Stimulated activated CD8-positive, alpha-beta memory T cell treated with anti-CD3 and anti-CD28 coated beads, Interleukin-7, amount 100 ng/mL, for 1 hour (primary cell): ENCODE measurements at places on chromosomes 1 and 21.

DNA sequence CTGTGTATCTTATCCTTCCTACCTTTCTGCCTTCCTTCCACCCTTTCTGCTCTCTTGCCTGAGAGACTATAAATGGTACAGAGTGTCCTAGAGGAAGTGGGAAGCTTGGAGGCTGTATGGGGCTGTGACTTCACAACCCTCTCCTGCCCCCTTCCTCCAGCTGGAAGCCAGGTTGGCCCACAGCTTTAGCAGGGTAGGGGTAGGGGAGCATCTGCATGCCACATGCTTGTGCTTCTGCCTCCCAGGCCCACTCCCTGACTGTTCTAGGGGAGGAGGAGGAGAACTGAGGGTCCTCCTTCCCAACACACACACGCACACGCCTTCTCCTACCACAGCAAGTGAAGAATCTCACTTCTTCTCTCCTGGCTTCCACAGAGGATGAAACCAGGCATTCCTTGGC, 3.9 kb upstream of the SLC27A3 start:
- no peak for DNase-seq

GRCh38 chr1:2539312-2539907, 9.3 kb upstream of the HES5 start:
- DNase-seq: no peak

GRCh38 chr1:55018395-55018794, 19.7 kb downstream of the BSND start:
- no peak for DNase-seq

- DNase-seq: no peak
These were observed 87.9 kb downstream of the PLPP3 start for GRCh38 chr1:56491441-56491840.

GRCh38 chr21:39738566-39738965, 6.4 kb upstream of the IGSF5 start:
- DNase-seq: no peak

DNA sequence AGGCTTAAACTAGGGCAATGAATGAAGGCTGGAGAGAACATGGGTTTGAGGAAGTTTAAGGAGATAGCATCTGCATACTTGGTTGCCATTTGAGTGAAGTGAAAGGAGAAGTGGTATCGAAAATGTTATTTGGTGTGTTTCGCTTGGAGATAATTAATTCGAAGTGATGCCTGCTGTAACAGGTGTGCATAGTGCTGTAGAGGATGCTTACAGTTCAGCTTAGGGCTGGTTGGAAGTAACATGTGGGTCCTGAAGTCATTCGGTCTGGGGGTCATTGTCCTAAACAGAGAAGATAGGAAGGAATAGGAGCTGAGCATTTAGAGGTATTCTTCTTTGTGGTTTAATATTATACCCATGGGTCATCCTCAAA, 301 bp upstream of the NUDT17 start:
- DNase-seq: no peak

DNA sequence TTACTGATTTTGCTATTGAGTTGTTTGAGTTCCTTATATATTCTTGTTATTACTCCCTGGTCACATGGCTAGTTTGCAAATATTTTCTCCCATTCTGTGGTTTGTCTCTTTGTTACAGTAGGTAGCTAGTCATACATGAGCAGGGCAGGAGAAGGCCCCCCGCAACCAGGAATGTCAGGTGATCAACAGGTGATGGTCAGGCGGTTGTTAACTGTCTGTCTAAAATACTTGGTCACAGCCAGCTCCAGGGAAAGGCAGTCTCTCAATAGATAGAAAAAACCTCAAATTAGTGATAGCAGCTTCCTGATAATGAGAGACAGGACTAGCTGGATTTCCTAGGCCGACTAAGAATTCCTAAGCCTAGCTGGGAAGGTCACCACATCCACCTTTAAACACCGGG, 217.9 kb downstream of the RHOU start:
- DNase-seq: no peak

GRCh38 chr1:177310326-177310725, 139.6 kb downstream of the BRINP2 start:
- no peak for DNase-seq

DNA sequence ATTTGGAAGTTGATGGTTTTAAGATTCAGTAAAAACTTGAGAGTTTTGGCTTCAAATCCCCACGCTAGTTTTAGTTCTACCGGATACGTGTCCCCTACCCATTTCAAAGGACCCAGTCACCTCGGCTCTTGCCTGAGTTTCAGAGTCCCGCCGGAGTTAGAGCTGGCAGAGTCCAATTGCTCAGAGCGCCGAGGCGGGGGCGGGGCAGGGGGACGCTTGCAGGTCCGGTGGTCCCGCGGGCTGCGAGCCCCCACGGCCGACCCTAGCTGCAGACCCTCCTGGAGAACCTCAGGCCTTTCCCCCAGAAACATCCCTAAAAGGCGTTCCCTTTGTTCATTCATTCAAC, 765 bp upstream of the VPS45 start:
- peak; percentile 1 for DNase-seq

DNA sequence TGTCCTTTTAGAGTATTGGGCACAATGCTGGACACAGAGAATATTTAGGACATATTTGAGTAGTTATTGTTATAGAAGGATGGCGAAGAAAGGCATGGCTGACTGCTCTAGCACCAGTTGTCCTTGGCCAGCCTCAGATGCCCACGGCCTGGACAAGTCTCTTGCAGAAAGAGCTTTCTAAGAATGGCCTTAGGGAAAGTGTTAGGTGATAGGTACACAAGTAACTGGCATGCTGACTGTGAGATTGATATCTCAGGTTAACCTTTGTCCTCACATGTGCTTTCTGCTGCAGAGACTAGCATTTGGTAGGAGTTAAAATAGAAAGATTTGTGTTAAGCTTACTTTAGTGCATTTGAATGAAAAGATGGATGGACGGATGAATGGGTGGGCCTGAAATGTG, 10.1 kb downstream of the SFT2D2 start:
- DNase-seq: no peak

GRCh38 chr1:37465593-37466517, 8.5 kb upstream of the ZC3H12A start:
- DNase-seq: no peak

- peak; percentile 34 for DNase-seq
These were observed 1.1 kb upstream of the ESPN start for GRCh38 chr1:6423321-6423999.

DNA sequence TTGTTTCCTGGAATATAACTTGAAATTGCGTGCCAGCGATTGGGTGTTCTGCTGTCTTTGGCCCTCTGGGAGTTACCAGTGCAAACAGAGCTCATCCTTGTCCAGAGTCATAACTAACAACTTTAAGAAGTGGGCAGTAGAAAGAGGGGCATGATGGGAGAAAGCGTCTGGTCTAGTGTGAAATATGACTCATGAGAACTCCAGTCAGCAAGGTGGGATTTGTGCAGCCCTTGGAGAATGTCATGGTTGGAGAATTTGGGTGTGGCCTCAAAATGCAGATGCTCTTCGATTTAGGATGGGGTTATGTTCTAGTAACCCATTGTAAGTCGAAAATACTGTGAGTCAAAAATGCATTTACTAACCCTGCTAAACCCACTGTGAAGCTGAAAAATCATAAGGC, 12.9 kb downstream of the ATP1B1 start:
- DNase-seq: no peak

DNA sequence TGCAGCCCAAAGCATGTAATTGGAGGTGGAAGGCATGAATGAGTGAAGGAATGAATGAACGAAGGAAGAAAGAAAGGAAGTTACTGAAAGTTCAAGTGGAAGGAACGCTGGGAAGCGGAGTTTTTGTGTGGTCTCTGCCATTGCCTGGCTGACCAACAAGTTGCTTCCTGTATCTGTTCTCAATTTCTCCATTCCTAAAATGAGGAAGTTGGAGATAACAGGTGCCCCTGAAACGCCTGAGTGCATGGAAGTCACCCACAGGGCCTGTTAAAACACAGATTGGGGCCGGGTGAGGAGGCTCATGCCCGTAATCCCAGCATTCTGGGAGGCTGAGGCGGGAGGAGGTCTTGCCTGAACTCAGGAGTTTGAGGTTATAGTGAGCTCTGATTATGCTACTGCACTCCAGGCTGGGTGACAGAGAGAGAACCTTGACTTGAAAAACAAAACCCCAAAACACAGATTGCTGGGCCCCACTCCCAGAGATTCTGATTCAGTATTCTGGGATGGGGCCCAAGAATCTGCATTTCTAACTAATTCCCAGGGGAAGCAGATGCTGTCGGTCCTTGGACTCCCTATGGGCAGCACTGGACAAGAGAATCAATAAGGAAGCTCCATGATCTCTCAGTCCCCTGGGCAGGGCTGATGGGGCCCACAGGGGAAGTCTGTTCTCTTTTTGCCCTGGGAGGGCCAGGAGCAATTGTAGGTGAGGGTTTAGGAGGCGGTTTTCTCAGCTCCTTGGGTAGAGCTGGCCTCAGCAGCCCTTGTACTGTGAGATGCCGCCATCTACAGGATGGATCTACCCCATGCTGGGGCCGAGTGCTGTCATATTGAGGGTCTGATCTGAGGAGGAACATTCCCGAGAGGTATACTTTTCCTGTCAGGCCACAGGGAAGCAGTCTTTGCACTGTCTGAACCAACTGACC, 3.3 kb upstream of the CNR2 start:
- peak; percentile 38 for DNase-seq

- DNase-seq: no peak
These were observed 70.6 kb downstream of the MRPL37 start for GRCh38 chr1:54270543-54270942.

DNA sequence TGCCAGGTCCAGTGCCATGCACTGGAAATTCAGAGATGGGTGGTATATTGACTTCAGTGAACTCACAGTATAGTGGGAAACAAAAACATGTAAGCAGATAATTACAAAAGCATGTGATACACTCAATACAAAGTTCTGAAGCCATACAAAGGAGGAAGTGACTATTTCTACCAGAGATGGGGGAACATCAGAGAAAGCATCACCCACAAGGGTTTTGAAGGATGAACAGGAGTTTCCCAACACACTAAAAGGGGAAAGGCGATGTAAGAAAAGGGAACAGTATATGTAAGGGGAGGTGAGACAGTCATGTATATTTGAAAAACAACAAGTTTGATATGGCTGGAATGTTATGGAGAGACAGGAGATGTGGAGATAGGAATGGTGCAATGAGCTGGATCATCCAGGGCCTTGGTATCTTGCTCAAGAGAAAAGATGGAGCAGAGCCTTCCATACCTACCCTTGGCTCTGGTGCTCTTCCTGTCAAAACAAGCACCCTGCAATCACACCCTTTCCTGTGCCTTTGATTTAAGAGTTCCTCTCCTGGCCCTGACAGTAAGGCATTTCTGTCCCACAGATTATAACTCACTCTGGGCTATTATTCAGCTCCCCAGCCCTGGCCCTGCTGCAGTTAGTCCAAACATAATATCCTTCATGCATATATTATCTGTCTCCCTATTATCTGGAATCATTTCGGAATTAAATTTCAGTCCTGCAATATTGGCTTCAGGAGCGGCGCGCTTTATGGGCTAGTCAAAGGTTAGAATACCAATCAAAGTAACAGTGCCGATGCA, 60.5 kb downstream of the DMAP1 start:
- no peak for DNase-seq

DNA sequence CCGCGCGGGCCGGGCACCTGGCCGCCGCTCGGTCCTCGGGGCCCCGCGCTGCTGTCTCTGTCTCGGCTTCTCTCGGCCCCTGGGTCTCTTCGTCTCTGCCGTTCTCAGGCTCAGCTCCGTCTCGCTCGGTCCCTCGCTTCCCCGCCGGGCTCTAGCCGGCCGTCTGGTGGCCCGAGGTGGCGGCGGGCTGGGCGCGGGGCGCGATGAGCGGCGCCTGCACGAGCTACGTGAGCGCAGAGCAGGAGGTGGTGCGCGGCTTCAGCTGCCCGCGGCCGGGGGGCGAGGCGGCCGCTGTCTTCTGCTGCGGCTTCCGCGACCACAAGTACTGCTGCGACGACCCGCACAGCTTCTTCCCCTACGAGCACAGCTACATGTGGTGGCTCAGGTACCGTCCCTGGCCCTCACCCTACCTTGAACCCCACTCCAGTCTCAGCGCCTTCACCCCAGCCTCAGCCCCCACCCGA, 355 bp downstream of the SHISAL2A start:
- no peak for DNase-seq

DNA sequence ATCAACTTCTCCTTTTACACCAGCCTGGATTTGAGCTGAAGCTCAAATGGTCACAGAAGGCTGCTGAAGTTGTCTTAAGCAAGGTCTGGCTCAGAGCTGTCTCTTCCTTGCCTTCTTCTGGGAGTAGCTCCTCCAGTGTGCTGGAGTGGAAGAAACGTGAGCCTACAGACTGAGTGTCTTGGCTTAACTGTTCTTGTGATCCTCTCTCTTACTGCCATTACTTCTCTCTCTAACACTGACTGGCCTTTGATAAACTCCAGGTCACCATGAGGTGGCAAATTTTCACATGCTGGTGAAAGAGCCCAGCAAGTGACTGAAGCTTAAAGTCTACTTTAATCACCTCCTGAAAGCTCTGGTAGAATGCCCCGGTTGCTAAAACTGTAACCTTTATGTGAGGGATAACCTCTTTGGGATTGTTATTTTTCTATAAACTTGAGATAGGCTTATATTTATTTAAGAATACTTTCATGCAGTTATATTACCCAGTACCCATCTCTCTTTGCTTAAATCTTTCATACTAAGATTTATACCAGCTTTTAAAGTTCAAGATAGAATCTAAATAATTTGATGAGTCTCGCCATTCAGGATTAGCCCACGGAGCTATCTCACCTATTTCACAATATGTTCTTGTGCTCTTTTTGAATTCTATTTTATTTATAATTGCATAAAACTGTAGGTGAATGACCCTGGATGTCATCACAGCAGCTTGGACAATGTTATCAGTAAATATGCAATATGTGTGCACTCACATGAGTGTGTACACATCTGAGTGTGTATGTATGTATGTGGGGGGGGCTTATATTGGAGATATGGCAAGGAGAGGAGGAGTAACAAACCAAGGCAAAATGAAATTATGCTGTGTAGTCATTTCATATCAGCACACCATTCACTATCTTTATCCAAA, 924.0 kb downstream of the LTN1 start:
- DNase-seq: no peak

DNA sequence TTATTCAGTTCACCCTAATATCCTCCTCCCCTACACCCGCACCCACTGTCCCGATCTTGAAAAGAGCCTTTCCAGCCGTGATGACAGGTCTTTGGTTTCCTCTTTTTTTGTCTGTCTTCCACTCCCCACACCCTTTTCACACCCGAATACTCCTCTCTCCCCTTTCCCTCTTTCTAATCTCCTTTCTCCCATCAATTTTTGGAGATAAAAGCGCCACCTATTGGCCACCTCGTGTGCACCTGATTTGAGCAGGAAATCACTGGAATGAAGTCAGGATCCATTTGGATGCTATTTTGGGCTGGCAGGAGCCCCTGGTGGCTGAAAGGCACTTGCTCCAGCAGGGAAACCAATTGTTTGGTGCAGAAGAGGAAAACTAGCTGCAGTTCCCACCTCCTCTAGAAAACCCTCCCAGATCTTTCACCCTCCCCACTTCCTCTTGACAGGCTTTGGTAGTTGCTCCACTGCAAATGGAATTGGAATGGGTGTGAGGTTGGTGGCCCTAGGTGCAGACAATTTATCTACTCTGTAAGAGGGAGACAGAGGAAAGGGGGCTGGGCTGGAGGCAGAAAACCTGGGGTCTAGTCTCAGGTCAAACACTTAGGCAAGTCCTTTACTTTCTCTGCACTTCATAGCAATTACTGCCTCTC, 8.4 kb downstream of the FOXE3 start:
- DNase-seq: no peak
